GM12878 (cell line): ENCODE measurements at places on chromosomes 16 and 17.
A peak's percentile ranks its signal among the peaks of the same experiment; 100 is the strongest.

DNA sequence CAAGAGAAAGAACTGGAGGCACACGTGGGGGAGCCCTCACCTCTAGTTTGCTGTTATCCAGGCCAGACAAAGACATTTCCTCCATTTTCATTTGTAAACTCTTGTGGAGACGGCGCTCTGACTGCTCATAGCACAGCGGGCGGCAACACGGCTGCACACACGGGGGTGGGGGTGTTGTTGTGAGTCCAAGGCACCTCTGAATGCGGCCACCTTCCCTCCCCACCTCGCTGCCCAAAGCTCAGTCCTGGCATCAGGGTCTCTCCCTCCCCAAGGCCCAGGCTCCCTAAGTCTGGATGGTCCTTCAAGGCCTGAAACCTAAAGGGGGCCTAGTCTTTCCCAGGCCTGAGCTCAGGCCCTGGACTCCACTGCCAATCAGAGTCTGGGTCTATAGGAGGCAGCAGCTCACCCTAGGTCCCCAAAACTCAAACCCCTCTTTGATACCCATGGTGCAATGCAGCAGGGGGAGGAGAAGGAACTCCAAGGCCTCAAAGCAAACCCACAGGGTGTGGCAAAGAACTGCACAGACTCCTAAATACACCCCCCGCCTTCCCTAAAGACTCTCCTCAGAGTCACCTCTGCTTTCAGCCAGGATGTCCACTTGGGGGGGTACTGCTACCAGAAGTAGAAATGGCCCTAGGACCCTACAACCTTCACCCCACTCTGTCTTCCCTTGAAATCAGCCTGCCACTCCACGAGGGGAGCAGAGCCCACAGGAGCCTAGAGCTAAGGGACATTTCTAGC, 1.5 kb downstream of the ATXN7L3 start:
- DNase-seq, result no peak

DNA sequence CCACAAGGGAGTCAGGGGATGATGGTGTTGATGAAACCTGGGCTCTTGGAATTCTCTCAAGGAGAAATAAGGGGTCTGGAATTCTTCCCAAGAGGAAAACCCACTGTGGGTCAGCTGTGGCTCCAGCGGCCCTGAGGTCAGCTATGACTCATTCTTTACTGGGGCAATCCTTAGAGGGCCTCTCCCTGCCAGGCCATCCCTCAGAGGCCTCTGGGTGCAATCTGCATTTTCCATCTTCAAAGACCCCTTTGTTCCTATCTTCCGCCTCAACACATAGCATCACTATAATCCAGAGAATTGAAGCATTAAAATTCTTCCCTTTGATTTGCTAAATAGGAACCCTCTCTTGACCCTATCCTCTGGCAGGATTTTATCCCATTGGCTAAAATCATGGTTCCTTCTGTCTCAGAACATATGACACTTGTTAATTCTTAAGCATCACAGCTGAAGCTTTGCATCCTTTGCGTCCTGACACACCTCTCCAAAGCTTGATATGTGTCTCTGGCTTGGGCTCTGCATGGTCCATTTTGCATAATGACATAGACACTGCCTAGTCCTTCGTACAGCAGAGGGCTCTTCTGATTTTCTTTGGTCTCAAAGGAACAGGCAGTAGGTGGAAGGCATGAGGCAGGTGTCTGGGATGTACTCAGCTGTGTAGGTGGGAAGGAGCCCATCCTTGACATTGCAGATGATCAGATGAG, 4.4 kb upstream of the KRT37 start:
- no peak for DNase-seq

DNA sequence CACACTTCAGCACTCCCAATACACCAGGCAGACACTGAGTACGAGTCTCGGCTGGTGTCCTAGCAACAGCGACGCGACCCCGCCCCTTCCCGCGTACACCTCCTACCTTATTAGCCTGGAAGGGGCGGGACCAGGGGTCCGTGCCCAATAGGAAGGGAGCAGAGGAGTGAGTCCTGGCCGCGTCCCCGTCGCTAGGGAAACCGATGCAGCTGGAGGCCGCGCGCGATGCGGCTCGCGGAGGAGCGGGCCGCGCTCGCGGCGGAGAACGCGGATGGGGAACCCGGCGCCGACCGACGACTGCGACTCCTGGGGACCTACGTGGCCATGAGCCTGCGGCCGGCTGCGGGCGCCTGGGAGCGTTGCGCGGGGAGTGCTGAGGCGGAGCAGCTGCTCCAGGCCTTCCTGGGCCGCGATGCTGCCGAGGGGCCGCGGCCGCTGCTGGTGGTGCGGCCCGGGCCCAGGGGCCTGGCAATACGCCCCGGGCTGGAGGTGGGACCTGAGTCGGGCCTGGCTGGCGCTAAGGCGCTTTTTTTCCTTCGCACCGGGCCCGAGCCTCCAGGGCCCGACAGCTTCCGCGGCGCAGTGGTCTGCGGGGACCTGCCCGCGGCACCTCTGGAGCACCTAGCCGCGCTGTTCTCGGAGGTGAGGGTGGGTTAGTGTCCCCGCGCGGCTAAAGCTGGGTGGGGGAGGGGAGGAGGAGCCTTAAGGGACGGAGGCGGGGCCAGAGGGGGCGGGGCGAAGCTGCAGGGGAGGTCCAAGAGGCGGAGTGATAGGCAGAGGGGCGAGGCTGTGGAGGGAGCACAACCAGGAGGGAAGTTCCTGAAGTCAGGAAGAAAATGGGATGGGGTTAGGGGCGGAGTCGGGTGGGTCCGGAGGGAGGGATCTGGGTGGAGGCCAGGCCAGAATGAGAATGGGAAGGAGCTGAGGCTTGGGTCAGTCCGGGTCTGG, at the start of gene DNAH9:
DNAH9 (plus strand) TSS at position 197 of the 948 bp plus-strand sequence; CDS start at position 226, 29 bp downstream.
- no peak for DNase-seq

DNA sequence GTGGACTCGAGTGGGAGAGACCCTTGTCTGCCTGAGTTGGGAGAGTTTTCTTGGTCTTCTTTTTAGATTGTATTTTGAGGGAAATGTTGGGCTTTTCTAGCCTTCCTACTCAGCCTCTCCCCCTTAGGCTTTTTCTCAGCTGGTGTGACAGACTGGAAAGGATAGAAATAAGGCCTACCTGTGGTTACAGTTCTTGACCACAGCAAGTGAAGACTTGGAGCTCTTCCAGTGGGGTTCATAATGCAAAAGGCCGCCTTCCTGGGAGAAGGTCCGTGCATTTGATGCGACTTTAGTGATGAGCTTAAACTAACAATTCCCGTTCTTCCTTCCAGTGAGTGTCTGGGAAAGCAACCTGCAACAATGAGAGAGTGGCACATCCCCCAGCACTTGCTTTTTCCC, 56.8 kb downstream of the B9D1 start:
- DNase-seq, result no peak

GRCh38 chr16:46650254-46650623, 29.1 kb upstream of the SHCBP1 start:
- no peak for DNase-seq

DNA sequence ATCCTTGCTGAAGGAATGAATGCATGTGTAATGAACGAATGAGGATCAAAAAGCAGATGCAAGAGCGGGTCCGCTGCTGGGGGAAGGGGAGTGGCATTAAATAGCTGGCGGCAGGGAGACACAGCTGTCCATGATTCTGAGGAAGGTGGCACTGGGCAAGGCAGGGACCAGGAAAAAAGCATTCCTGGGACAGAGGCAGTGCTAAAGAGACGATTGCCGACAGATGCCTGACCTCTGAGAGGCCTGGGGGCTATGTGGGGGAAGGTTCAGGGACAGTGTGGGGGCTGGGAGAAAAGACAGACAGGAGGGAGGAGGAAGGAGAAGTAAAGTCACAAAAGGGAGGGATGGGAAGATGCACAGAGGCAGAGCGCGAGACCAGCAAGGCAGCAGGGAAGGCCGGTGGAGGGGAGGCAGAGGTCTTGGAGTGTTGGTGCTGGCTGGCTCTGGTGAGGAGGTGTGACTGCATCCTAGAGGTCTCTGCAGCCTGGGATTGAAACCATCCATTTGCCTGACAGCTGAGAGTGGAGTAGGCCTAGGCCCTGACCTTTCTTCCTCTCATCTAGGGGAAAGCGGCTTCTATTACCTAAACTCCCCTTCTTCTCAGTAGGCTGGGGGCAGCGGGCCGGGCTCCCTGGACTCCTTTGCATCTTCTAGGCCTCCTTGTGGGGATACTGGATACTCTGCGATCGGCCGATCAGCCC, 109.9 kb downstream of the SDK2 start:
- no peak for DNase-seq

GRCh38 chr16:84115919-84116719, 623 bp downstream of the MBTPS1 start:
- DNase-seq, result no peak

GRCh38 chr16:57349212-57350031, 9.2 kb upstream of the CCL22 start:
- peak; percentile 44 for DNase-seq

DNA sequence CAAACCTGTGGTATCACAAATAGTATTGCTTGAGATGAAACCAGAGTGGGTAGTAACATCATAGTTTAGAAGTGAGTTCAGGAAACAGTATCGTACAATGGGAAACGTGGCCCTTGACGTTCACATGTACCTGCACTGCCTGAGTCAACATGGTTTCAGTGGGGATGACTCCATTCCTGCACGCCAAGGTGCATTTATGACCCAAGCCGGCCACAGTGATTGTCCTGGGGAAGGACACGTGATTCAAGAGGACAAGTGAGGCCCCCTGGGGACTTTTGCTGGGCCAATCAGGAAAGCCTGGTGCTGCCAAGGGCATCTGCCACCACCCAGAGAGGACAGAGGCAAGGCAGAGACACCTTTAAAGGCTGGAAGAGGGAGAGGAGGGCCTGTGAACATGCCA, 119.2 kb downstream of the AXIN2 start:
- no peak for DNase-seq

DNA sequence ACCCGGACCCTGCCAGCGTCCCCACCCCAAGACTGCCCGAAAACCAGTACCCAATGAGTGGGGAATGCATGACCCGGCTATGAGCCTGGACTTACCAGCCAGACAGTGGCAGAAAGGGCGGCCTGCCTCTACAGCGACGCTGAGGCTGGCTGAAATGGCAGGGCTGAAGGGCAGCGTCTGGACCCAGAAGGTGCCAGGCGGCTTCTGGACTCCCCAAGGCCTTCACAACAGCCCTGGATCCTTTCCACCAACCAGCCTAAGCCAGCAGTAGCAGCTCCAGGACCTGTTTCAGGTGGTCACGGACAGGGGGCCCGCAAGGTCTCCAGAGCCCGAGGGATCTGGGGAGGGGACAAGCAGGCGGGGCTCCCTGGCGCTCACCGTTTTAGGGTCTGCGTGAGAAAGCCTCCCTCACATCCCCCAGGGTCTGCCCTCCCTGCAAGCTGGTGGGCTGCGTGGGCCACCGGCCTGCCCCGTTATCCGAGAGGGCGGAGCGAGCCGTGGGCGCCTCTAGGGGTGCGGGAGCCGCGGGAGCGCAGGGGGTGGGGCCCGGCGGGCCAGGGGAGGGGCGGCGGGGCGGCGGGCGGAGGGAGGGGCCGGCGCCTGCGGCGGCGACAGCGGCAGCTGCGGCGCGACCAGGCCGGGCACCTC, at the start of gene RIPOR1:
RIPOR1 (plus strand) TSS at position 608 of the 648 bp plus-strand sequence. CDS start 9,618 bp downstream, outside the sequence.
- no peak for DNase-seq

DNA sequence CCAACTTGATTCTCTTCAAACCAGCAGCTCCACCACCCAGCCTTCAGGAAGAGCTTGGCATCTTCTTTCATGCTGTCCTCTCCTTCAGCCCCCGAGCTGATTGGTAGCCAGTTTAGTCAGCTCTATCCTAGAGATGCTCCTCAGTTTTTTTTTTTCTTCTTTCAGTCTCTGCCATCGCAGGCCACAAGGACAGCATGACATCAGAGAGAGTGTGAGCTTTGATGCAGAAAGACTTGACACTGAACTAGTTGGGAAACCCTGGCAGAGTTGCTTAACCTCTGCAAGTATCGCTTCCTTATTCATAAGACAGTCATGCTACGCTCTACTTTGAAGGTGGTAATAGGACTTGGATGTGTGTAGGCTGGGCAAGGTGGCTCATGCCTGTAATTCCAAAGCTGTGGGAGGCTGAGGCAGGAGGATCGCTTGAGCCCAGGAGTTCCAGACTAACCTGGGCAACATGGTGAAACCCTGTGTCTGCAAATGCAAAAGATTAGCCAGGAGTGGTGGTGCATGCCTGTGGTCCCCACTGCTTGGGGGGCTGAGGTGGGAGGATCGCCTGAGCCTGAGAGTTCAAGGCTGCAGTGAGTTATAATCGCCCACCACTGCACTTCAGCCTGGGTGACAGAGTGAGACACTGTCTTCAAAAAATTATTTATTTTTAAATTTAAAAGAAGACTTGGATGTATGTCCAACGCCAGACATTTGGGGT, 2.6 kb downstream of the CD300LB start:
- DNase-seq, result peak; percentile 76

DNA sequence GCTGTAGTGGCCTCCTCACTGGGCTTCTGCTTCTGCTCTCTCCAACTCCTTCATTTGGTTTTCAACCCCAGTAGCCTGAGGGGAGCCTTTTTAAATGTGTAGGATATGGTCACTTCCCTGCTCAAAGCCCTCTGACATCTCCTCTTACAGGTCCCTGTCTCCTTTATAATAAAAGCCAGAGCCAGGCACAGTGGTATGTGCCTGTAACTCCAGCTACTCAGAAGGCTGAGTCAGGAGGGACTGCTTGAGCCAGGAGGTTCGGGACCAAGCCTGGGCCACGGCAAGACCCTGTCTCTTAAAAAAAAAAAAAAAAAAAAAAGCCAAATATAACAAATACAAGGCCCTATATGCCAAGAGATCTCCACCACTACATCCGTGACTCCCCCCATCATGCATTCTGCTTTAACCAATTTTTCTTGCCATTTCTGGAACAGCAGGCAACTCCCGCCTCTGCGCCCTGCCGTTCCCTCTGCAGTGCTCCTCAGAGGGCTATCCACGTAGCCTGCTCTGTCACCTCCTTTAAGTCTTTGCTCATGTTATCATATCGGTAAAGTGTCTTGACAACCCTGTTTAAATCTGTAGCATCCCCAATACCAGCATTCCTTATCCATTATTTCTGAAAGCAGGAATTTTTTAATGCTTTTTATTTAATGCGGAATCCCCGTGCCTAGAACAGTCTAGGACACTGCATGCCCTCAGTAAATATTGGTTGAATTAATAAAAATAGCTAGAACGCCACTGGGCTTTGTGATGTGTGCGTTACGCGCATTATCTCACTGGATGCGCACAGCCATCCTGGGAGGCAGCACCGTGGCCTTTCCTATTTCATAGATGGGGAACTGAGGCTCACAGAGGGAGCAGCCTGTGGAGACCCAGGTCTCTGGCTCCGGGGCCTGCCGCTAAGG, 9.5 kb downstream of the ZNF771 start:
- no peak for DNase-seq

GRCh38 chr17:50256826-50257618, 17.2 kb upstream of the TMEM92 start:
- DNase-seq, result no peak

DNA sequence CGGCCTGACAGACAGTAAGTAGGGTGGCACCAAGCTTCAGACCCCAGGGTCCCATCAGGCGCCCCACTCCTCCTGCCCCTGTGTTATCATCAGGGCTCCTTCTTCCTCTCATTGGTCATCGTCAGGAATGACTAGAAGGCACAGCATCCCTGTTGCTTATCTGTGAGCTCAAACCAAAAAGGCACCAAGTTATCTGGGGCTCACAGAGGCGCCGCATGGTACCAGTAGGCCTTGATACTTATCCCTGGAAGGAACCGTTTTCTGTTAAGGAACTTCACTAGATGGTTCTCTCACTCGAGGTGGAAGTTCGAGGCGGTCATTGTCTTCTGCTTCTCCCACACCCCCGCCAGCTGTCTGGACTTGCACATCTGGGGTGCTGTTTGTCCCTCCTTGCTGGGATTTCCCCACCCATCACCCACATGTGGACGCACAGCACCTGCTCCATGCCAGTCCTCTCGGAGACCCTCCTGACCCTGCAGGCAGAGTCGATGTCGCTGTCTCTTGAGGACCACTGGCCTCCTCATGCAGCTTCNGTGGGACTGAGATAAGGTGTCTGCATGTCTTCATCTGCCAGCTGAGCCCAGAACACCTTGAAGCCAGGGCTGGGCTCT, 52.1 kb downstream of the METRNL start:
- DNase-seq, result no peak
